Stimulated activated CD8-positive, alpha-beta memory T cell treated with anti-CD3 and anti-CD28 coated beads, Interleukin-15, amount 100 ng/mL, for 1 hour (primary cell): ENCODE measurements at places on chromosomes 7 and 10.

- DNase-seq, result no peak
Observed at GRCh38 chr7:132965951-132966350, 115.9 kb downstream of the CHCHD3 start.

DNA sequence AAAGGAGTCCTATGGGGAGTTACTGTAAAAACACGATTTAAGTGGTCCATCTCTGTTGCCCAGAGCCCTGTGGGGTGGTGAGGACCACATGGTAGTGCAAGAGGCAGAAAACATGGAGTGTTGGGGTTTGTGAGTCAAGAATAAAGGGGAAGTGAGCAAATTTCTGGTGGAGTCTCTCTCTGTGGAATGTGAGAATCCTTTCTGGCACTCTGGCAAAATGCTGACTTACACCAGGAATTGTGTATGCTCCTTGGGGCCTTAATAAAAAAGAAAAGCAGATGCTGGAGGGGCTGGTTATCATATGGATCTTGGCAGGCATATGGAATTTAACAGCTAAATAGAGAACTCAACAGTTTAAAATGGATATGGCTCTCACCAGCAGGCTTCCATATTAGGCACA is 486.0 kb downstream of the TNS3 start:
- DNase-seq, result no peak

GRCh38 chr7:138864667-138865066 is 66.7 kb upstream of the ATP6V0A4 start:
- no peak for DNase-seq

- peak; percentile 31 for DNase-seq
Observed at GRCh38 chr10:103451831-103452505, at the start of gene CALHM2. Gene CALHM2, minus strand, starts transcription at chr10:103452370. Its CDS starts 2,429 bp downstream, at chr10:103449941.

DNA sequence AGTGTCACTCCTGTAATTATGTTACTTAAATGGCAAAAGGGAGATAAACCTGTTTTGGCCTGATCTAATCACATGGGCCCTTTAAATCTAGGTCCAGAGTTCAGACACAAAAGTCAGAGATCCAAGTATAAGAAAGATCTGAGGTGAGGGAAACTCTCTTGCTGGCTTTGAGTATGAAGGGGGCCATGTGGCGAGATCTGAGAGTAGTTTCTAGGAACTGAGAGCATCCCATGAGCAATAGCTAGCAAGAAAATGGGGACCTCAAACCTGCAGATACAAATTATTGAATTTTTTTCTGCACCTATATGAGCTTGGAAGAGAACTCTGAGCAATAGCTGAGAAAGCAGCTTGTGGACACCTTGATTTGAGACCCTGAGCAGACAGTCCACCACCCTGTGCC is 27.6 kb downstream of the ANKRD7 start:
- DNase-seq, result no peak

- no peak for DNase-seq
Observed at GRCh38 chr7:96416116-96416515, 94.2 kb upstream of the SLC25A13 start.

- DNase-seq, result no peak
Observed at GRCh38 chr10:117480097-117480496, 62.4 kb upstream of the EMX2 start.
